ENCODE measurements at places on chromosomes 12 and 14. TPM values are rescaled to one million over a fixed set of nuclear protein-coding genes. Genes with fewer than 3 reads are reported as not detected.

The TEAD4 gene
- total RNA-seq = 2.7 TPM

The CFAP54 gene
- 21.3 TPM for total RNA-seq

The CIDEB gene
- 4.9 TPM for total RNA-seq

The AQP2 gene
- not detected for total RNA-seq

The TESPA1 gene
- 0.44 TPM for total RNA-seq

The TAS2R31 gene
- total RNA-seq = 18.3 TPM

The NDRG2 gene
- 233 TPM for total RNA-seq

The DIO3 gene
- total RNA-seq = 0.40 TPM

The FITM1 gene
- total RNA-seq = not detected

The TEX52 gene
- not detected for total RNA-seq

DNA sequence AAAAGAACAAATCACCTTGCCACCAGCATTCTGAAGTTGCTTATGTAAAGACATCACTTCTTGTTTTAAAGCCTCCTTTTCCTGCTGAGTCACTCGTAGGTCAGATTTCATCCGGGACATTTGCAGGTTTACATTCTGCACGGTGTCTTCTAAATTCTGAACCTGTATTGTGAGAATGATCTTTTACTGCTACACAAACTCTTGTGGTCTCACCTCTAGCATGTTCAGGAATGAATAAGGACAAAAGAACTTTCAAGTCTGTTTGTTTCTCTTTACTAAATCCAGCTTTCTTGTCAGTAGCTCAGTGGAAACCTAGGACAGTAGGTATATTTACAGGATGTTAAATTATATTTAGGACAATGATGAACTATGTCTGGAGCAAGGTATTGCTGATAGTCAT, 73.5 kb upstream of the SAV1 start:
- peaks cover 25% of the 10 kb centered on the region for H3K36me3 ChIP-seq
- H3K27me3 ChIP-seq = no peaks in the 10 kb centered on the region
- DNase-seq = no peak
- no peak overlapping the region for H3K27ac ChIP-seq
- no peaks in the 10 kb centered on the region for H3K4me1 ChIP-seq

DNA sequence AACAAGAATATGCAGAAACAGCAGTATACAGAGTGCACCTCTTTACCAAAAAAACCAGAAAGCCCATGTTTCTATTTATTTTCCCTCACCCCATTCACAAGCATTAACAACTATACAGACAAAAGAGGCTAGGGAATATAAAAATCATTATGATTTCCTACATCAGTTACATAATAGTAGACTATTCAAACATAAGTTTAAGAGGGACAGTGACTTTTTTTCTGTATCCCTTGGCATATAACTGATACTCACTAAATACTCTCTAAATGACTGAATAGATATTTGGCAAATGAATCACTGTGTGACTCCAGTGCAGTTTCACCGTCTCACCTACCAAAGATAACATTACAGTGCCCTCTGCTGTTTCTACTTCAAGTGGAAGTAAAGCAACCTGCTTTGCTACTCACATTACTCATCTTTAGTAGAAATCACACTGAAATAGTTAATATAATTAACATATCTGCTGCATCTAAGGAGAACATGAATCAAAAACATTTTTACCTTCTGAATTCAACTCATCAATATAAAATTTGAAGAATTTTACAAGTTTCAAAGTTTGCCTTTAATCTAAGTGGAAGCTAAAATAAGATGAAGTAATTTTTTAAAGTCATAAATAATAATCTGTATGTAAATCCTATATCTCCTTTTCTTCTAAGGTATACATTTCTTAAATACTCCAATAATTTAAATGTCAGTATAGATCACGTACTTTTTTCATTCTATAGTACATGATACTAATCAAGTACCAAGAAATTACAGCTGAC, 103.8 kb downstream of the OSBPL8 start:
- H3K27ac ChIP-seq = no peak overlapping the region
- H3K27me3 ChIP-seq = no peaks in the 10 kb centered on the region
- peak; percentile 15 for DNase-seq
- H3K36me3 ChIP-seq = no peaks in the 10 kb centered on the region

DNA sequence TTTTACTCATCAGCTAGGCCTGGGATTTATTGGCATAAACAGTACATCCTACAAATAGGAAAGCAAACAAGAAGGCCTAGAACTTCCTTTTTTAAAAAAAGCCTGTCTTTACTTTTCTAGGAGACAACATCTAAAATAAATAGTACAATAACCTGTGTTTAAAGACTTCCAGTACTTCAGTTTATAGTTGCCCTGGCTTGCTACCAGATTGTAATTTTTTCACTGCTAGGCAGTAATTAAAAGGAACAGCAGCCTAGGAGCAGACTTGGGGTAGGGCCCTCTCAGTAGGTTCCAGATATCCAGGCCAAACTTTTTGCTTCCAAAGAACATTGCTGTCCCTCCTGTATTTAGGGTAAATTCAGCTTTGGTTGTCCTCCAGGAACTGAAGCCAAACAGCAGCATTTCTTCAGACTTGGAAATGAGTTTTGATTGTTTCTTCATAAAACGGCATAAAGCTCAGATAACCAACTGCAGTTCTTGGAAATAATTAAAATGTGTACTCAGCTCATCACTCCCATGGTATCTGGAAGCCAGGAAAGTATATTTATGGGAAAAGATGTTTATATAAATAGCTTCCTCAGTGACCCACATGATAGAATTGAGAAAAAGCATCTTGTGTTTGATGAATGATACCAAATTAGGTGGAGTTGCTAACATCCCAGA, 61.7 kb downstream of the PPP1R36 start:
- DNase-seq = no peak
- no peak overlapping the region for H3K27ac ChIP-seq

- no peak overlapping the region for H3K4me3 ChIP-seq
- no peak for DNase-seq
- no peaks in the 10 kb centered on the region for H3K36me3 ChIP-seq
- H3K4me1 ChIP-seq = no peaks in the 10 kb centered on the region
- no peak overlapping the region for H3K27ac ChIP-seq
- no peaks in the 10 kb centered on the region for H3K27me3 ChIP-seq
Measured at GRCh38 chr12:13241833-13242488, 45.4 kb downstream of the EMP1 start.

DNA sequence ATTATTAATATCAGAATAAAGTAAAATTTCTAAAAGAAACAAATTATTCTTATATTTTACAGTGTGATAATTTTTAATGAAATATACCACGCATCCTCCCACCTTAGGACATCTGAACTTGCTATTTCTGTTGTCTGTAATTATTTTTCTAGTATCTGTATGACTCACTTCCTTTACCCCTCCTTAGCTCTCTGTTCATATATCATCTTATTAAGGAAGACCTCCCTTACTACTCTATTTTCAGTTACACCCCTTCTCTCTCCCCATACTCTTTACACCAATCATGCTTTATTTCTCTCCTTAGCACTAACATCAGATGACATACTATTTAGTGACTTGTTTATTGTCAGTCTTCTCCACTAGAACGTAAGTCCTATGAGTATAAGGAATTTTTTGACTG, 34.2 kb upstream of the C12orf50 start:
- DNase-seq = no peak
- H3K36me3 ChIP-seq = peaks cover 3% of the 10 kb centered on the region
- no peak overlapping the region for H3K27ac ChIP-seq
- H3K27me3 ChIP-seq = no peaks in the 10 kb centered on the region
- no peaks in the 10 kb centered on the region for H3K4me1 ChIP-seq

DNA sequence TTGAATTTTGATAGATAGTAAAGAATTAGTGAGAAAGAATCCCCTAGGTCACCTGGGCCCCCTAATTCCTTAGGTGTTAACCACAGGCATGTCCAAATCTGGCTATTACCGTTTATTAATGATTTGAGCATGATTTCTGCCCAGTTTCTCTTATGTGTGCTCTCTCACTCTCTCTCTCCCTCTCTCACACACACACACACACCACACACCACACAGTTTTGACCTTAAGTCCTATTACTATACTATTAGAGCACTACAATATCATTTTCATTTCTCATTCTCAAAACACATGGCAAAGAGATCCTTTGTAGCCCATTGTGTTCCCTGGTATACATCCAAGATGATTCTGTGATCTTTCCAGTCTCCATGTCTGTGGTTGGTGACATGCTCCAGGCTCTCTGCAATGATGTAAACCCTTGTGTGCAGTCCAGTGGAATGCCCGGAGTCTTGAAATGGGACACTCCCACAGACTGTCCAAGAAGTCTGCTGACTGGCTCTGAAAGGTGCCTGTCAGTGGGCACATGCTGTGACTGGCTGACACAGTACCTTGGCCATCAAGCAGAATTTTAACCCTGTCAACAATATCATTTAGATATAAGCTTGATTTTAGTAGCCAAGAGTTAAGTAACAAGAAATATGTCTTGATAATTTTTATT, 96.2 kb downstream of the FIGNL2 start:
- no peaks in the 10 kb centered on the region for H3K27me3 ChIP-seq
- H3K4me3 ChIP-seq = no peak overlapping the region
- DNase-seq = peak; percentile 23
- H3K4me1 ChIP-seq = no peaks in the 10 kb centered on the region
- peak overlapping the region; percentile 44 for H3K27ac ChIP-seq
- H3K36me3 ChIP-seq = peaks cover 3% of the 10 kb centered on the region

DNA sequence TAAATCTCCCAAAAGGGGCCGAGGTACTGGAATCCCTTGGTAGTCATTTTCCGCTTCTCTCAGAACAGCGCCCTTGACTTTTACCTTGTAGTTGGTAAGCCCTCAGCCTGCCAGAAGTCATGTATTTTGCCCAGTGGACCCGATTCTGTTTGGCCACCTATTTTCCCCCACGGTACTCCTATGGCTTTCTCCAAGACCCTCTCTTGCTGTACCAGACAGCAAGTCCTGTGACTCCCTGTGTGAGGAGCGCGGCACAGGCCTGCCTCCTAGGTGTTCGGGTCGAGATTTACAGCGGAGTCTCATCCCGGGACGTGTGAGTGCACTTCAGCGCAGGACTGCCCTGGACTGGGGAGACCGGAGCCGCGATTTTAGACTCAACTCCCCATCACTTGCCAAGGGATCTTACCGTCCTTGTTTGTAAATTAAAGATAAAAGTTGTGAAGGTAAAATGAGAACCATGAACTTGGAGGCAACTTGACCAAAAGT, 1.1 kb upstream of the MBD6 start:
- peak overlapping the region; percentile 79 for H3K4me3 ChIP-seq
- no peaks in the 10 kb centered on the region for H3K27me3 ChIP-seq
- no peak for DNase-seq

DNA sequence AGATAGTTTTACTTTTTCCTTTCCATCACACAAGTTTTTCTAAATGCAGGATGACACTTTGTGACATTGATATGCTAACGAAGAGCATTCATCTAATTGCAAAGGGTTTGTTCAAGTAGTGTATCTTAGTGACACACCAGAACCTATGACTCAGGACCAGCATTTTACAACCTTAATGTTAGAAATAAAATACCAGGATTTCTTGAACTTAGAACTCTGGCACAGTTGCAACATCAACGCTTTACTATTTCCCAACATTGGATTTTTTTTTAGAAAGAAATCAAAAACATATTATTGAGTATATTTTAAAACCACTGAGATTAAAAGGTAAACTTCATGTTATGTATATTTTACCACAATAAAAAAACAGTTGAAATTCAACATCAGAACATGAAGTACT, 17.9 kb upstream of the PLEKHG6 start:
- no peaks in the 10 kb centered on the region for H3K4me1 ChIP-seq
- DNase-seq = no peak
- H3K27ac ChIP-seq = no peak overlapping the region
- no peak overlapping the region for H3K4me3 ChIP-seq

GRCh38 chr14:65250162-65250495, 147.8 kb upstream of the MAX start:
- no peak for DNase-seq
- no peaks in the 10 kb centered on the region for H3K27me3 ChIP-seq
- H3K4me3 ChIP-seq = no peak overlapping the region
- H3K36me3 ChIP-seq = no peaks in the 10 kb centered on the region
- no peaks in the 10 kb centered on the region for H3K4me1 ChIP-seq
- no peak overlapping the region for H3K27ac ChIP-seq

GRCh38 chr14:89107626-89108025, 283.2 kb downstream of the TTC8 start:
- H3K27me3 ChIP-seq = no peaks in the 10 kb centered on the region
- H3K4me1 ChIP-seq = no peaks in the 10 kb centered on the region
- H3K27ac ChIP-seq = no peak overlapping the region
- H3K4me3 ChIP-seq = no peak overlapping the region
- H3K36me3 ChIP-seq = no peaks in the 10 kb centered on the region
- DNase-seq = no peak

GRCh38 chr12:40016980-40017379, 88.9 kb downstream of the SLC2A13 start:
- H3K36me3 ChIP-seq = no peaks in the 10 kb centered on the region
- no peak overlapping the region for H3K27ac ChIP-seq
- no peak overlapping the region for H3K4me3 ChIP-seq
- DNase-seq = no peak
- H3K4me1 ChIP-seq = no peaks in the 10 kb centered on the region

DNA sequence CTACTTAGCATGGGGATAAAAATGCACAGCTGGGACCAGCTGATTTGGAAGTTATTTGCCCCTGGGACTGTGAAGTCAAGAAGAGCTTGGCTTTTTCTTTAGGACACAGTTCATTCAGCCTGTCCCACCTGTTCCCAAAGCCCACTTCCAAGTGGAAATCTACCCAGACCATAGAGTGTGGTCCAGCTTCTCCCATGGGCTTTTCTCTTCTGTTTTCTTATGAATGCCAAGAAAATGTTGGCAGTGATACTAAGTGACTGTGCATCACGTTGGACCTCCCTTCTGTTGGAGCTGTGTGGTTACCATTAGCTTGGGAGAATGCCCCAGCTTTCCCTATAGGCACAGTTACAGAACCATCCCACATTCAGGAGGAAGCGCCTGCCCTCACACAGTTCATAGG, 89.4 kb downstream of the NT5DC3 start:
- no peak overlapping the region for H3K4me3 ChIP-seq
- no peaks in the 10 kb centered on the region for H3K27me3 ChIP-seq
- H3K27ac ChIP-seq = no peak overlapping the region

DNA sequence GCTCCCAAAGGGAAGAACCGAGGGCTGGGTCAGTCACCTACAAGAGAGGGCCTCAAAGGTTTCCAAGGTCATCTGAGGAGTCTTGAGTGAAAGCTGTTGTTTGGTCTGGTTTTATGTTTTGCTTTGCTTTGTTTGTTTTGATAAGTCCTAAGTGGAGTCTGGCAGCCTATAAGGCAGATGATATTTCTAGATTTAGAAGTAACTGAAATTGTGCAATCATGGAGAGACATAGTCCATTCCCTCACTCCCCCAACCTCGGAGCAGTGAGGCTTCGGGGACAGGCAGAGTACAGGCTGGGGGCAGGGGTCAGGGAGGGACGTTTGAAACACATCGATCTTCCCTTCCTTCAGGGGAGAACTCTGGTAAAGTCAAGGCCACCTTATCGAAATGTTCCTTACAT, 42.3 kb downstream of the TTC9 start:
- H3K27ac ChIP-seq = no peak overlapping the region
- no peak overlapping the region for H3K4me3 ChIP-seq
- no peaks in the 10 kb centered on the region for H3K27me3 ChIP-seq
- no peak for DNase-seq

- H3K36me3 ChIP-seq = no peaks in the 10 kb centered on the region
- DNase-seq = no peak
- no peak overlapping the region for H3K27ac ChIP-seq
- no peaks in the 10 kb centered on the region for H3K27me3 ChIP-seq
- H3K4me3 ChIP-seq = no peak overlapping the region
Measured at GRCh38 chr12:56935157-56935556, 949 bp upstream of the SDR9C7 start.

GRCh38 chr14:100813291-100813690, 12.6 kb upstream of the MEG3 start:
- no peak overlapping the region for H3K4me3 ChIP-seq
- H3K4me1 ChIP-seq = peaks cover 11% of the 10 kb centered on the region
- peaks cover 24% of the 10 kb centered on the region for H3K27me3 ChIP-seq
- no peak overlapping the region for H3K27ac ChIP-seq
- no peaks in the 10 kb centered on the region for H3K36me3 ChIP-seq

Measured in spinal cord (tissue), 10 donors.